ENCODE measurements at places on chromosomes 12 and 14. TPM values are rescaled to one million over a fixed set of nuclear protein-coding genes. Genes with fewer than 3 reads are reported as not detected.

The TSHR gene
- not detected for total RNA-seq

The POTEM gene
- not detected for total RNA-seq

The KRT2 gene
- total RNA-seq, result not detected

The NKX2-1 gene
- total RNA-seq, result not detected

The FSCB gene
- not detected for total RNA-seq

The MGP gene
- not detected for total RNA-seq
